ENCODE measurements at places on chromosomes 16 and 17.

GRCh38 chr17:43713494-43714162 is 45.0 kb downstream of the SOST start:
- DNase-seq: peak; percentile 59
- no peaks in the 10 kb centered on the region for H3K36me3 ChIP-seq
- peaks cover 47% of the 10 kb centered on the region for H3K4me1 ChIP-seq
- H3K4me3 ChIP-seq: peak overlapping the region; percentile 76
- peak overlapping the region; percentile 16 for H3K27ac ChIP-seq

DNA sequence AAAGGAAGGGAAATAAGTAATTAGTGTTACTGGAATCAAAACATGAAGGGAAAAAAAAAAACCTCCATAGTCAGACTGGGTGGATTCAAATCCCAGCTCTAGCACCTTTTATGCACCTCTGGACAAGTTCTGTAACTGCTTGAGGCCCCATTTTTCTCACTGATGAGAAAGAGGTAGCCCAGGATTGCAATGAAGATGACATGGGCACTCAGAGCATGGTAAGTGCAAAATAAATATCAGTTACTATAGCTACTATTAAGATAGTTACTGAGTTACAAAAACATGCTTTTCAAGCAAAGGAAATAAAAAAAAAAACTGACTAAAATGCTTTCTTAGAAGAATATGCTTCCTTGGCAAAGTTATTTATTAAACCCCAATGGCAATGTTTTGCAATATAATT is 58.8 kb downstream of the CEP95 start:
- H3K27me3 ChIP-seq: no peaks in the 10 kb centered on the region
- no peak overlapping the region for H3K4me3 ChIP-seq
- peaks cover 12% of the 10 kb centered on the region for H3K4me1 ChIP-seq
- no peak overlapping the region for H3K27ac ChIP-seq
- peaks cover 47% of the 10 kb centered on the region for H3K36me3 ChIP-seq

DNA sequence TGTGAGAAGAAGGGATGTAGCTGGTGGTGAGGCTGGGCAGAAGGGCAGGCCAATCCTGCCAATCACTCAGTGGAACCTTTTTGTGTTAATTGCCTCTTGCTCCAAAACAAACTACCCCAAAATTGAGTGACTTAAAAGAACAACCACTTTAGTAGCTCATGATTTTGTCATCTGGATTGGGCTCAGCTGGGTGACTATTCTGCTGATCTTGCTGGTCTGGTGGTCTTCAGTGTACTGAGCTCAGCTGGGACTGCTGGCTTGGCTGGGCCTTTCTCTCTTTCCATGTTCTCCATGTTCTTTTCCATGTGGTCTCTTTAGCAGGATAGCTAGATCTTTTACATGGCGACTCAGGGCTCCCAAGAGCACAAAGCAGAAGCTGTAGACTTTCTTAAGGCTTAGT is 37.7 kb upstream of the SDK2 start:
- peaks cover 28% of the 10 kb centered on the region for H3K27me3 ChIP-seq
- peaks cover 11% of the 10 kb centered on the region for H3K4me1 ChIP-seq
- H3K36me3 ChIP-seq: no peaks in the 10 kb centered on the region
- H3K4me3 ChIP-seq: no peak overlapping the region
- no peak overlapping the region for H3K27ac ChIP-seq
- DNase-seq: no peak

DNA sequence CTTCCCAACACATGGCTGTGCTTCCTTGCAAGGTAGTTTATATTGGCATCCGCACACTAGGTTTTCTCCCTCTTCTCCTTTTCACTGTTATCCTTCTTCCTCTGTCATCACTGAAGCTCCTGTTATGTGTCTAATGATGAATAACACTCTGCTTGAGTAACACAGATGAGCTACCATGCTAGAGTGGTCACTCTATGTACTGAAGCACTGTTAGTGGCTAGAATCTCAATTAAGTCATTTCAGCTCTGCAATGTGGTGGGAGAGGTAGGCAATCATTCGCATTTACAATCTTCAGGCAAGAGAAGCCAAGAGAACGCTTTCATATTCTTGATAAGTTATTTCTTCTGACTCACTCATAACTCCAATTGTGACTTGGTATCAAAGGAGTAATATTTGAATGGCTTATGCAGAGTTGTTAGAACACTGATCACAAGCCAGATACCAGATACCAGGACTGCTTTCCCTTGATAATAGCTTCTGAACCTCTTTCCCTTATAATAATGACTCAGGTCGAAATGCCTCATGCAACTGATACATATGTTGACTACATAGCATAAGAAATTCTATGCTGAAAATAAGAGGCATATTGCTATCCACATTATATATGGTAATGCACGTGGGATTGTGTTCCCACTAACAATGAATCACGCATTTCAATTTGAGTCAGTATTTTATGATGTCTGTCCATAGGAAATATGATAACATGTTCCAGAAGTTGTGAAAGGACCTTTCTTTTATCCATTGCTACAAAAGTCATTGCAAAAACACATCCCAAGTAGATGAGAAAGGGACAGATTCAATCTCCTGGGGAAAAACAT is 158.0 kb upstream of the HS3ST3A1 start:
- no peak overlapping the region for H3K27ac ChIP-seq
- no peak for DNase-seq
- H3K4me1 ChIP-seq: peaks cover 13% of the 10 kb centered on the region
- H3K4me3 ChIP-seq: no peak overlapping the region

- H3K4me1 ChIP-seq: peaks cover 46% of the 10 kb centered on the region
- H3K4me3 ChIP-seq: peak overlapping the region; percentile 23
- peak; percentile 68 for DNase-seq
Measured at GRCh38 chr16:84284154-84284722, 10.4 kb upstream of the WFDC1 start.

- no peaks in the 10 kb centered on the region for H3K36me3 ChIP-seq
- H3K27ac ChIP-seq: no peak overlapping the region
- peaks cover 16% of the 10 kb centered on the region for H3K27me3 ChIP-seq
- H3K4me3 ChIP-seq: no peak overlapping the region
- peaks cover 30% of the 10 kb centered on the region for H3K4me1 ChIP-seq
- DNase-seq: peak; percentile 38
Measured at GRCh38 chr17:42407289-42407836, 15.7 kb downstream of the CAVIN1 start.

DNA sequence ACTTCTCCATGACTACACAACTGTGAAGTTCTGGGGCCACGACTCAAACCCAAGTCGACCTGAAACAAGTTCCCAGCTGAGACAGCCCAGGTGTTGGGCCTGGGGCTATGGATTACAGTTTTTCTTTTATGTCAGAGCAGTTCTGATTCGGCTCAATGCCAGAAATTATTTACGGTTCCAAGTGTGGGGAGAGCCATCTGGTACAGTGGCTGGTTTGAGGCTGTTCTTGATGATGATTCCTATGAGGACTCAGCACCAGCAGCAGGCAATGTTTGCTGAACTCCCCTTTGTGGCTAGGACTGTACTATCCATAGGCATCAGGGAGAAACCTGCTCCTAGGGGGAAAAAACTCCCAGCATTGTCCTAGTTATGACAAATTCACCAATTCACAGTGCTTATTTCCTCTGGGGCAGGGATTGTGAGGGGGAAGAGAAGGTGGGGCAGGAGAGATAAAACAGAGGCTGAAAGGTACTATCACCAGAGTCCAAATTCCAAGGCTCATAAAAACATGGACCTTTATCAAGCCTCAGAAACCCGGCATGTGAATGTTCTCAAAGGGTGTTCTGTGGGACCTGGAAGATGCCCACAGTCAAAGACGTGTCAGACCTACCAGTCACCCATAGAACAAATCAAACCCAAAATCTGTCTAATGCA is 18.2 kb upstream of the CMTM4 start:
- H3K36me3 ChIP-seq: peaks cover 10% of the 10 kb centered on the region
- no peak for DNase-seq

- H3K27me3 ChIP-seq: peaks cover 7% of the 10 kb centered on the region
- DNase-seq: no peak
- peaks cover 7% of the 10 kb centered on the region for H3K4me1 ChIP-seq
- peak overlapping the region; percentile 53 for H3K27ac ChIP-seq
- no peak overlapping the region for H3K4me3 ChIP-seq
- H3K36me3 ChIP-seq: peaks cover 51% of the 10 kb centered on the region
Measured at GRCh38 chr17:44043272-44043696, 23.2 kb downstream of the LSM12 start.

- H3K4me1 ChIP-seq: peaks cover 31% of the 10 kb centered on the region
- no peak overlapping the region for H3K4me3 ChIP-seq
- peaks cover 3% of the 10 kb centered on the region for H3K27me3 ChIP-seq
- H3K36me3 ChIP-seq: peaks cover 21% of the 10 kb centered on the region
Measured at GRCh38 chr17:1150863-1151600, 28.7 kb downstream of the ABR start.

- no peaks in the 10 kb centered on the region for H3K36me3 ChIP-seq
- DNase-seq: no peak
- H3K4me3 ChIP-seq: no peak overlapping the region
Measured at GRCh38 chr17:15233022-15233805, 31.9 kb downstream of the PMP22 start.

- H3K27ac ChIP-seq: no peak overlapping the region
- H3K4me1 ChIP-seq: peaks cover under 1% of the 10 kb centered on the region
- H3K36me3 ChIP-seq: no peaks in the 10 kb centered on the region
- H3K4me3 ChIP-seq: no peak overlapping the region
- no peaks in the 10 kb centered on the region for H3K27me3 ChIP-seq
Measured at GRCh38 chr16:73874324-73874723, 422.3 kb upstream of the PSMD7 start.

DNA sequence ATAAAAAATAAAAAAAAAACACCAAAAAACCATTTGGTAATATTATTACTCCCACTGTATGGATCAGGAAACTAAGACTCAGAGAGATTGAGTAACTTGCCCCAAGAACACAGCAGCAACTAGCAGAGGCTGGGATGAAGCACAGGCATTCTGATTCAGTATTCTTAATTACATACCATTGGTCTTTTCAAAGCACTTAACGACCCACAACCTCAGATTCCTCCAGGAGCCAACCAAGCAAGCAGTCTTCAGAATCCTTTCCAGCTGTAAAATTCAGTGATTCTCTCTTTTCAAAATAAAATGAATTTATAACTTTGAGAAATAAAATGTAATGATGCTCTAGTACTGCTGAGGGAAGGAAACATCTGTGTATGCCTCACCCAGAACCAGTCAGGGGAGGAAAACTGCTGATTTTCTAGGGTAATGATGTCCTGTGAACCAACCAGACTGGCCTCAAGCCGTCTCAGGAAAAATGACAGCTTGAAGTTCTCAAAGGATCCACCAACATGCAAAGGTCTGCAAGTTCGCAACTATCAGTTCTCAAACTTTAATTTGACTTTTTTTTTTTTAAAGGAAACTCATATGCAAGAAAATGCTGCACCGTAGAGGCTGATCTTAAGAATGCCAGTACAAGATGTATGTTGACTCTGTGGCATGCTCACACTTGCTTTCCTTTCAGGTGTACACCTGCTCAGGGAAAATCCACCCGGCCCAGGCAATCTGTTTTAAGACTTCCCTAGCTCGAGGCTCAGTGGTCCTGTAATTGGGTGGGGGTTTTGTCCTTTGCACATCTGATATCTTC is 9.0 kb downstream of the CUEDC1 start:
- H3K4me1 ChIP-seq: peaks cover 81% of the 10 kb centered on the region
- H3K4me3 ChIP-seq: no peak overlapping the region
- H3K27me3 ChIP-seq: peaks cover 16% of the 10 kb centered on the region
- no peak for DNase-seq

GRCh38 chr17:59641799-59642484 is 22.2 kb downstream of the CLTC start:
- no peaks in the 10 kb centered on the region for H3K27me3 ChIP-seq
- H3K27ac ChIP-seq: no peak overlapping the region
- no peak overlapping the region for H3K4me3 ChIP-seq
- DNase-seq: no peak
- H3K4me1 ChIP-seq: peaks cover 40% of the 10 kb centered on the region
- H3K36me3 ChIP-seq: peaks cover 23% of the 10 kb centered on the region

DNA sequence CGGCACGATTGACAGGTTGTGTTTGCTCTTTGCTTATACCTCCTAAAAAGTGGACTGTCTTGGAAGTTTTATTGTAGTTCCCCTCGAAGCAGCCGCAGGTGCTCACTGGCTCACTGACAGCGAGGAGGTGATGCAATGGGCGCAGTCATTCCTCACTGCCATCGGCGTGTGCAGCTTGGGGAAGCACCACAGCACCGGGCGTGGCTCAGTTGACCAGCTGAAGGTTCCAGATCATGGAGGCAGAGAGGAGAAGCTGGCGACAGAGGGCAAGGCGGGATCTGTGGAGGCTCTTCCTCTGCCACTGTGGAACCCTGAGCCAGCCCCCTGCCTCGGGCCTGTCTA is 72.1 kb upstream of the TNRC6C start:
- no peaks in the 10 kb centered on the region for H3K36me3 ChIP-seq
- H3K27ac ChIP-seq: no peak overlapping the region
- no peak for DNase-seq
- peaks cover 69% of the 10 kb centered on the region for H3K4me1 ChIP-seq
- peak overlapping the region; percentile 84 for H3K4me3 ChIP-seq
- H3K27me3 ChIP-seq: peaks cover 66% of the 10 kb centered on the region

DNA sequence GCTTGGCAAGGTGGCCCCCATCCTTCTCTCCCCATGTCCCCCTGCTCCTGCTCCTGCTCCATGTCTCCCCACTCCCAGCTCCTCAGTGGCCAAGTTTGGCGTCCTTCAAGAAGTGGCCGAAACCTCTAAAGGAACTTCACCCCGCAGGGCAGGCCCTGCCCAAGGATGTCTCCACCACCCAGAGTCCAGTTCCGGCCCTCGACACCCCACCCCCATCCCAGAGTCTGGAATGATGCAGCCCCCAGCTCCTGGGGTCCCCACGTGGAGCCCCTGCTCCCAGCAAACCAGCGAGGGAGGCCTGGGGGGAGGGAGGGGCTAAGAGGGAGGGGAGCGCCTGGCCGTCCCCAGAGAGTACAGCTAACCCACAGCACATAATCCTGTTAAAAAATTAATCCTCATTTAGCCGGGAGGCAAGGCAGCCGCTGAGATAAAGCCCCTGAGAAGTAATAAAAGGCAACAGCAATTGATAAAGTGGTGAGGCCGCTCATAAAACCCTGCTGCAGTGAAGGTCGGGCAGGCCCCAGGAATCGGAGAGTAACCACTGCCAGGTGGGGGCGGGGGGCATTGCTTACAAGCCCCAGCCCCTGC is 9.9 kb upstream of the ENPP7 start:
- no peak overlapping the region for H3K4me3 ChIP-seq
- H3K27ac ChIP-seq: no peak overlapping the region
- H3K27me3 ChIP-seq: peaks cover 13% of the 10 kb centered on the region
- H3K36me3 ChIP-seq: no peaks in the 10 kb centered on the region
- DNase-seq: no peak

DNA sequence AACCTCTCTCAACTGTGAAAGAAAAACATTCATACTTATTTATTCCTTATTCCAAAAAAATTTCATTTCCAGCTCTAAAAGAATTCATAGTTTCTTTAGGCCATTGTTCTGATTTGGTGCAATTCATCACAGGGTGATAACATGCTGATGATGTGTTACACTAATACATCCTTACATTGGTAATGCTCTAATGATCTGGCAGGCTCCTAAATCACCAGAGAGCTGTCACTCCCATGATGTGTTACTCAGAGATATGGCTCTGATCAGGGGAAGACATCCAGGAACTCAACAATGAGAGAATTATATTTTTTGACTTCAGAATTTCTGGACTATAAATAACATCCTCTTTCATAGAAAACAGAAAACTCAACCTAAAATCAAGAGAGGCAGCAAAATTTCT is 209.3 kb downstream of the CHD9NB start:
- no peak overlapping the region for H3K27ac ChIP-seq
- no peak overlapping the region for H3K4me3 ChIP-seq
- peaks cover 3% of the 10 kb centered on the region for H3K27me3 ChIP-seq
- DNase-seq: no peak
- H3K36me3 ChIP-seq: no peaks in the 10 kb centered on the region
- H3K4me1 ChIP-seq: no peaks in the 10 kb centered on the region

- no peak overlapping the region for H3K27ac ChIP-seq
- H3K4me3 ChIP-seq: no peak overlapping the region
- H3K4me1 ChIP-seq: peaks cover 36% of the 10 kb centered on the region
- H3K36me3 ChIP-seq: no peaks in the 10 kb centered on the region
- peaks cover 2% of the 10 kb centered on the region for H3K27me3 ChIP-seq
- DNase-seq: no peak
Measured at GRCh38 chr17:45997624-45998023, 1.4 kb upstream of the STH start.

Data from nephron progenitor cell (in vitro differentiated cells).